ENCODE measurements at places on chromosomes 2 and 18. TPM values are rescaled to one million over a fixed set of nuclear protein-coding genes. Genes with fewer than 3 reads are reported as not detected.

RGPD5 gene
- total RNA-seq, result 43.4 TPM

GRCh38 chr2:102082571-102083392 is 59.8 kb upstream of the IL1R1 start:
- peak overlapping the region; percentile 45 for H3K27ac ChIP-seq
- H3K4me1 ChIP-seq, result no peaks in the 10 kb centered on the region
- peak; percentile 38 for DNase-seq
- no peaks in the 10 kb centered on the region for H3K36me3 ChIP-seq

POTEC gene
- total RNA-seq, result not detected

DNA sequence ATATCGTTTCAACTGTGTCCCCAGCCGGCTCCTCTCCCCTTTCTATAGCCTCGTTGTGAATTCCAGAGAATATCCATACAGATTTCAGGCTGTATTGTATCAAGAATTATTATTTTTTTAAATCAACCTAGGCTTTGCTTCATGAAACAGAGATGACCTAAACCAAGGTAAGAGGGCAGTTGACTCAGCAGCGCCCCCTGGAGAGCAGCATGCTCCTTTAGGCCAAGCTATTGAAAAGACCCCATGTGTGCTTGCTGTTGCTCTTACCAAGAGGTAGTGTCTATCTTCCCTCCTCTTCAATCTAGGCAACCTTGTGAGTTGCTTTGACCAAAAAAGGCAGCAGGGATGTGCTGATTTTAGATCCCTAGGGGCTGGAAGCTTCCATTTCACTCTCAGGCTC is 426.7 kb upstream of the SMIM21 start:
- H3K27me3 ChIP-seq, result no peaks in the 10 kb centered on the region
- no peak overlapping the region for H3K4me3 ChIP-seq
- no peak for DNase-seq
- no peaks in the 10 kb centered on the region for H3K4me1 ChIP-seq

- DNase-seq, result no peak
- H3K27ac ChIP-seq, result no peak overlapping the region
- no peaks in the 10 kb centered on the region for H3K36me3 ChIP-seq
- no peaks in the 10 kb centered on the region for H3K27me3 ChIP-seq
- H3K4me1 ChIP-seq, result no peaks in the 10 kb centered on the region
These were observed 893.5 kb upstream of the ZEB2 start for GRCh38 chr2:145413261-145414030.

SULT1C4 gene
- total RNA-seq, result 24.7 TPM

CSRNP3 gene
- total RNA-seq, result 6.4 TPM

GRCh38 chr2:203191961-203192360 is 46.9 kb upstream of the CYP20A1 start:
- no peak overlapping the region for H3K27ac ChIP-seq
- no peaks in the 10 kb centered on the region for H3K27me3 ChIP-seq
- DNase-seq, result no peak
- H3K4me1 ChIP-seq, result no peaks in the 10 kb centered on the region
- H3K36me3 ChIP-seq, result peaks cover 17% of the 10 kb centered on the region

NETO1 gene
- 1.6 TPM for total RNA-seq

ZNF385B gene
- total RNA-seq, result 10.9 TPM

DNA sequence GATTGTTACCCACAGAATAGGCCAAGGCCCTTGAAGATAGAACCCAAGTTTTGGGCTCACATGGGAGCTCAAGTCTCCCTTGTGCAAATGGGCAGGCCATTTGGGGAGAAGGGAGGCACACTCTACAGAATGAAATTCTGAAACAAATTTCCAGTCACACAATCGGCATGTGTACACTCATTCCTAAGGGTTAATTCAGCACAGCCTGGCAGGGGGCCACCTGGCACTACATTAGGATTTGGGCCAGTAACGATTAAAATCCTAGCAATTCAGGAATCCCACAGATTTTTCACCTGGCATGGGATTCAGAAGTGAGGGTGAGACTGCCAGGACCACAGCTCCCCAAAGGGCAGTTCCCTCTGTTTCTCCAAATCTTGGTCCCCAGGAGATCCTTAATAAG is 46.4 kb downstream of the BMP10 start:
- H3K36me3 ChIP-seq, result no peaks in the 10 kb centered on the region
- DNase-seq, result no peak
- H3K27ac ChIP-seq, result no peak overlapping the region
- no peaks in the 10 kb centered on the region for H3K27me3 ChIP-seq
- peaks cover 5% of the 10 kb centered on the region for H3K4me1 ChIP-seq
- H3K4me3 ChIP-seq, result no peak overlapping the region

- no peaks in the 10 kb centered on the region for H3K4me1 ChIP-seq
- no peak for DNase-seq
- H3K4me3 ChIP-seq, result no peak overlapping the region
- H3K27ac ChIP-seq, result no peak overlapping the region
- H3K36me3 ChIP-seq, result no peaks in the 10 kb centered on the region
- no peaks in the 10 kb centered on the region for H3K27me3 ChIP-seq
These were observed 8.2 kb downstream of the FBXO15 start for GRCh38 chr18:74139411-74139810.

- H3K4me1 ChIP-seq, result no peaks in the 10 kb centered on the region
- no peak overlapping the region for H3K4me3 ChIP-seq
- DNase-seq, result no peak
- no peak overlapping the region for H3K27ac ChIP-seq
These were observed 402.9 kb downstream of the ERBB4 start for GRCh38 chr2:212135739-212136138.

GRCh38 chr18:79343567-79344207 is 52.0 kb upstream of the NFATC1 start:
- H3K27ac ChIP-seq, result no peak overlapping the region
- H3K27me3 ChIP-seq, result no peaks in the 10 kb centered on the region
- no peak for DNase-seq
- H3K36me3 ChIP-seq, result peaks cover 14% of the 10 kb centered on the region

All from kidney (tissue), 22 donors.